Endothelial cell of umbilical vein (primary cell): ENCODE measurements at places on chromosomes 2 and 18. TPM values are rescaled to one million over a fixed set of nuclear protein-coding genes. Genes with fewer than 3 reads are reported as not detected.

FTCDNL1 gene
- 0.05 and 0.19 TPM in 2 replicates for polyA plus RNA-seq

AQP4 gene
- not detected in 2 replicates for polyA plus RNA-seq

ESPNL gene
- not detected in 2 replicates for polyA plus RNA-seq

SERPINB11 gene
- polyA plus RNA-seq = not detected in 2 replicates

APLF gene
- 0.70 and 0.75 TPM in 2 replicates for polyA plus RNA-seq

MYCN gene
- polyA plus RNA-seq = 0.47 and 0.67 TPM in 2 replicates

TBR1 gene
- 0.05 and 0.14 TPM in 2 replicates for polyA plus RNA-seq

YIPF4 gene
- 4.4 and 8.6 TPM in 2 replicates for polyA plus RNA-seq

MATN3 gene
- 1.4 and 1.8 TPM in 2 replicates for polyA plus RNA-seq

UGT1A8 gene
- polyA plus RNA-seq = not detected in 2 replicates

TRPM8 gene
- not detected in 2 replicates for polyA plus RNA-seq

GCKR gene
- polyA plus RNA-seq = 0.33 and 0.52 TPM in 2 replicates

C2orf66 gene
- polyA plus RNA-seq = 0.54 and 0.59 TPM in 2 replicates

POTEE gene
- polyA plus RNA-seq = 0.06 TPM in 1 of 2 replicates, not detected in the other

SH2D6 gene
- polyA plus RNA-seq = not detected in 2 replicates

ZSWIM2 gene
- not detected in 2 replicates for polyA plus RNA-seq

DPYSL5 gene
- not detected in 2 replicates for polyA plus RNA-seq

RBKS gene
- polyA plus RNA-seq = 1.0 and 1.8 TPM in 2 replicates

ABCG5 gene
- not detected in 2 replicates for polyA plus RNA-seq

DRC1 gene
- polyA plus RNA-seq = not detected in 2 replicates
